Stimulated activated CD8-positive, alpha-beta memory T cell treated with anti-CD3 and anti-CD28 coated beads, Interleukin-7, amount 100 ng/mL, for 1 hour (primary cell): ENCODE measurements at places on chromosomes 6 and 20.

DNA sequence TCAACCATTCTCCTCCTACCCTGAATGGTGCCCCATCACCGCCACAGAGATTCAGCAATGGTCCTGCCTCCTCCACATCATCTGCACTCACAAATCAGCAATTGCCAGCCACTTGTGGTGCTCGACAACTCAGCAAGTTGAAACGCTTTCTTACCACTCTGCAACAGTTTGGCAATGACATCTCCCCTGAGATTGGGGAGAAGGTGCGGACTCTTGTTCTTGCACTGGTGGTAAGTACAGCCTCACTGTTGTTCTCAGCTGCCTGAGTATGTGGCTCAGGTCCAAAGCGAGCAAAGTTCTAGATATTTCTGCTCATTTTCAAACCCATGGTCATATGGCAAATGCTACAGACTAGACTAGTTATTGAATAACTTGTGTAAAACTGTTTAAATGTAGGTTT, 51.0 kb upstream of the C20orf144 start:
- DNase-seq = no peak

- no peak for DNase-seq
These were observed 206.3 kb downstream of the COL19A1 start for GRCh38 chr6:70072540-70073179.

DNA sequence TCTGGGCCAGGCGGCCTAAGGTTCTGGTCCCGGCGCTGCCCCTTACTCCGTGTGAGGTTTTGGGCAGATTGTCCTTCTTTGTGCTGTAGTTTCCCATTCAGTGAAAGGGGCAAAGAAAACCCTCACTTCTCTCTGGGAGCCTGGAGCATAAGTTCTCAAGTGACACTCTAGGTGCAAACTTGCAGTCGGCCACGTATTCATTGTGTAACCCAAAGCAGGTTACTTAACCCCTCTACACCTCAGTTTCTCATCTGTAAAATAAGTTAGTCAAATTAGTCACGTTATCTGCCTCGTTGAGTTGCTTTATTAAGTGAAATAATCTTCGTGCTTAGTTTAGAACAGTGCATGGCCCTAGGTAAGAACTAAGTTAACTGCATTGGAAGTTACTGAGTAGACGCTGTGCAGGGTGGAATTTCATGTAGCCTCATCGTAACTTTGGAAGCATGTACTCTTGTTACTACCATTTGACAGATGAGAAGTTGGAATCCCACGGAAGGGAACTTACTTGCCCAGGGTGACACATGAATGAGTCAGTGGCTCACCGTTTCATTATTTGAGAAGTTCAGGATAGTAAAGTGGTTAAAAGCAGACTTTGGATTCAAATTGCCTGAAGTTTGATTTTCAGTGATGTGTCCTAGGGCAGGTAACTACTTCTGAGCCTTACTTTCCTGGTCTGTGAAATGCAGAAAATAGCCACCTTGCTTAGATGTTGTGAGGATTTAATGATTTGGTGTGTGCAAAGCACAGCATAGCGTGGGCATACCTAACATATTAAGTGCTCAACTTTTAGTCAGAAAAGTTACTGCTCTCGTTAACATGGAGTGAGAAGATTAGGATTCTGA, 556 bp upstream of the MROH8 start:
- DNase-seq = no peak

- no peak for DNase-seq
These were observed 71.1 kb downstream of the DST start for GRCh38 chr6:56571605-56572004.
